Putamen (tissue), 1 donor: ENCODE measurements at places on chromosomes 7 and 10.

- DNase-seq, result no peak
Observed at GRCh38 chr10:32269343-32270100, 77.4 kb downstream of the EPC1 start.

DNA sequence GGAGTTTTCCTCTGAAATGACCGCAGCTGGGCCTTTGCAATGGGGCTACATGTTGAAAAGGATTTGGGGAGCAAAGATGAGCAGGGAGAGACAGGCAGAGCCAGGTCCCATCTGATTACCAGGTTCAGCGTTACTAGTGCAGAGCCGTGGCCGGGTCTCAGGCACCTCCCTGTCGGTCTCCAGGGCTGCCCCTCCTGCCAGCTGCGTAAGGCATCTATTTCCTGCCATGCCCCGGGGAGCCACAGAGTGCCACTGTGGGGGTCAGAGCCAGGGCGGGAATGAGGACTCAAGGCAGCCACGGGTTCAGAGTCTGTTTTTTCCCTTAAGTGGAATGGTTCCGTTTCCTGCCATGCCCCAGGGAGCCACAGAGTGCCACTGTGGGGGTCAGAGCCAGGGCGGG is 382.6 kb upstream of the SHH start:
- no peak for DNase-seq

DNA sequence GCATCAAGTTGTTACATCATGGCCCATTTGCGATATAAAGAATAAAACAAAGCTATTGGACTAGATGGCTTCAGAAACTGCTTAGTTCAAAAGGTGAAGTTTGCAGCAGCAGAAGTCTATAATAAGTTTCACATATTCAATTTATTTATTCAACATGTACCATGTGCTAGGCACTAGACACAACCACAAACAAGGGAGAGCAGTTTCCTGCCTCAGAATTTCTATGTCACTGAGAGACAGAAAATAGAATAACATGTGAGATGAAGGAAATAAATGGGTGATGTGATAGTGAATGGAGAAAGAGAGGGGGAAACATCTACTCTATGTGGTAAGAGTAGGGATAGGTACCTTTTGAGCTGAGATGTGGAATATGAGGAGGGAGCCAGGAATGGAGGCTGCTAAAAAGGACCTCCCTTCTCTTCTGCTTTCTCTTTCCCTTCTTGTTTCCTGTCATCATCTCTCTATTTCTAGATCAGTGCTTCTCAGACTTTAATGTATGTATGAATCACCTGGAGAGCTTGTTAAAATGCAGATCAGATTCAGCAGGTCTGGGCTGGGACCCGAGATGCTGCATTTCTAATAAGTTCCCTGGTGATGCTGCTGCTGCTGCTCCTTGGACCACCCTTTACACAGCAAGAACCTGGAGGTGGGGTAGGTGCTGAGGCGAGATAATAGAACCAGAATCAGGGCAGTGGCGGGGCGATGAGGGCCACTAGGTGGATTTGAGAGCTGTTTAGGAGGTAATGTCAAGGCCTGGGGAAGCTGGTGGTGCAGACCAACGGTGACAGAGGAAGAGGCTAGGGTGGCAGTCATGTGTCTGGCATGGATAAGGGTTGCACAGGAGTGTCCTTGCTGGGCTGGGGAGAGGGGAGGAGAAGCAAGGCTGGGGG is 13.7 kb upstream of the INMT start:
- DNase-seq, result no peak

DNA sequence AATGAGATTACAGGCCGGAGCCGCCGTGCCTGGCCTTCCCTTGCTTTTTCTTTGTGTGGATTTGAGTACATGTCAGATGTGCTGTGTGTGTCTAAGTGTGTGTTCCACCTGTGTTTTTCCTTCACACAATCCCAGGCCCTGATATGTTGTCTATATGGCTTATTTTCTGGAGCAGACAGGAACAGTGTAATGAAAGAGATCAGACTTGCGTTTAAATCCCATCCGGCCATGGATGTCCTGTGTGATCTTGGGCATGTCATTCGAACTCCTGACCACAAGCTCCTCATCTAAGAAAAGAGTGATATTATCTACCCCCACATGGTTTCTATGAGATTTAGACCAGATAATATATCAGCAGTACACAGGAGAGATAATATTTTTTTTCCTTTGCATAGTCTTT is 37.2 kb downstream of the APBB1IP start:
- no peak for DNase-seq

- DNase-seq, result peak; percentile 40
Observed at GRCh38 chr7:106110885-106111654, 1.0 kb downstream of the SYPL1 start.

DNA sequence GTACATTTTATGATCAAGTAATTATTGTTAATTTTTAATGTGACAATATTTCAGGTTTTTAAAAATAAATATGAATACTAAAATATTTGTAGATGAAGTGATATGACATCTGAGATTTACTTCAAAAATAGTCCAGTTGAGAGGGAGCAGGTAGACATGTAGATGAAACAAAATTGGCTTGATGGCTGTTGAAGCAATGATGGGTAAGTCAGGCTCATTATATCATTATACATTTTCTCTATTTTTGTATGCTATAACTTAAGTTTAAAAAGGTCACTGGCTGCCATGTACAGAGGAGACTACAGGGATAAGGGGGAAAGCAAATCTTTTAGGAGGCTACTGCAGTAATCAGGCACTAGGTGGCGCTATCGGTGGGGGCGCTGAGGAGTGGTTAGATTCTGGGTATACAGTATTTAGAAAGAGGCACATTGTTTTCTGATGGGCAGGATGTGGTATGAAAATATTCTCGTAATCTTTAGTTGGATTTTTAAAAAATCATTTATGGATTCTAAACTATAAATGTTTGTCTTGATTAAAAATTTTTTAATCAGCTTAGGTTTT is 189.8 kb upstream of the IMMP2L start:
- peak; percentile 56 for DNase-seq

DNA sequence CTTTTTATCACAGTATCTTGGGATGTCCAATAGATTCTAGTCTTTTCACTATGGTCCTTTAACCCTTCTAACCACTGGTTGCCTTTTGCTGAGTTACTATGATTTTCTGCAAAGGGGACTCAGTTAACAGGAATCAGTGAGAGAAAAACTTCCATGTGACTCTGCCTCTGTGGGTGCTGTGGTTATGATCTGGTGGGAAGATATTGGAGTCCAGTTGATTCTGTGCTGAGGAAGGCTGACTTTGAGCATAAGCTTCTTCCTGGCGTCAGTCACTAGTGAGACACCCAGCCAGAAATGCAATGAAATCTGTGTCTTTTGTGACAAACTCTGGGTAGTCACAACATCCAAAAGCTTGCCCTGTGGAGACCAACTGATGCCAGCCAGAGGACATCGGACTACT is 648.0 kb downstream of the SUGCT start:
- no peak for DNase-seq

- no peak for DNase-seq
Observed at GRCh38 chr7:95993380-95993779, 221.0 kb downstream of the DYNC1I1 start.

DNA sequence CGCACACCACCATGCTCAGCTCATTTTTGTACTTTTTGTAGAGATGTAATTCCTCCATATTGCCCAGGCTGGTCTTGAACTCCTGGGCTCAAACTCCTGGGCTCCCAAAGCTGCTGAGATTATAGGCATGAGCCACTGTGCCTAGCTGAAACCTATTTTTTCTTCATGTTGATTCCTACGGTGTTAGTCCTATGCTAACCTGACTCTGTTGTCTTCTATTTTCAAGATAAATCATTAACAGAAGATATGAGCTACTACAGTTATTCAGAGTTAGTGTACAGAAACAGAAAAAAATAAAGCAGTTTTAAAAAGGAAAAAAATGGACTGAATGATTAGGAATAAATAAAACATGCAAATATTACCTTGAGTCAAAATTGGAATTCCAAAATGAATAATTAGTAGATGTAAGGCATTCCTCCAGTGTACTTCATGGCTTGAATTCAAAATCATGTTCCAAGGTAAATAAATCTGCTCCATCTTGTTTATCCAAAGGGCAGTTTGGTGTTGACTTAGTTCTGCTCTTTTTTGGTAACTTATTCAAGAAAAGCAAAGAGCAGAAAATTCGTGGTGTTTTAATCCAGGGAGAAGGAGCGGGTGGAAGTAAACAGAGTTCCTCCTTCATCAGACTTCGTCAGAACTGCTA is 185.8 kb downstream of the CACNB2 start:
- DNase-seq, result no peak

DNA sequence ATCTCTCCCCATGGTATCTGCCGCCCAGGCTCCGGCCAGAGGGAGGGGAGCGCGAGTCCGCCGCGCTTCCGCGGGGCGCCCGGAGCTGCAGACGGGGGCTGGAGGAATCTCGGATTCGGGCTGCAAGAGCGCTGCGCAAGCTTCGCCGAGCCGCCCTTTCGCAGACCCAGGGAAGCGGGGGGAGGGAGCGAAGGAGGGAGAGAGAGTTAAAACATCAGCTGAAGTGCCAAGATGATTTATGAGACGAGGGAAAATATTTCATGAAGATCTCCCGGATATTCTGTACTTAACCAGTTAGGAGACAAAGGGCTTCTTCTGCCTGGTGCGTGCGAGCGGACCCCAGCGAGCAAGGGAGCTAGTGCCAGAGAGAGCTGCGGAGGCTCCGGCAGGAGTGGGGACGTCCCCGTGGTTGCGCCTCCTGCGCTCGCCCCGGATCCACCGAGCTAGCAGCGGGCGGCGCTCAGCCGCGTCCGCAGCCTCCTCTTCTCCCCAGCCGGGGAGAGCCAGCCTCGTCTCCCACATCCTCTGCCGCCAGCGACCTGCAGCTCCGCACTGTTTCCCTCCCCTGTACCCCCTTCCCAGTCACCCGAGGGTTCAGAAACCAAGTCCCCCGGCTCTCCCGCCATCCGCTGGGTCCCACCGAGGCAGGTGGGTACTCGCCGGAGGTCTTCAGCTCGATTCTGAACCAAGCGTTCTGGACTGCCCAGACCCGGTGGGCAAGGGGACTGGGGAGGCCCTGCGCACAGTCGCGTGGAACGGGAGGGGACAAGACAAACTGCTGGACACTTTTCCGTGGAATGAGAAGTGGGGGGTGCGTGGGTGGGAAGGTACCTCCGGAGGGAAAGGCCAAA is 1.0 kb upstream of the PAX2 start:
- no peak for DNase-seq

GRCh38 chr10:110226543-110226925 is 19.1 kb downstream of the MXI1 start:
- DNase-seq, result peak; percentile 92

DNA sequence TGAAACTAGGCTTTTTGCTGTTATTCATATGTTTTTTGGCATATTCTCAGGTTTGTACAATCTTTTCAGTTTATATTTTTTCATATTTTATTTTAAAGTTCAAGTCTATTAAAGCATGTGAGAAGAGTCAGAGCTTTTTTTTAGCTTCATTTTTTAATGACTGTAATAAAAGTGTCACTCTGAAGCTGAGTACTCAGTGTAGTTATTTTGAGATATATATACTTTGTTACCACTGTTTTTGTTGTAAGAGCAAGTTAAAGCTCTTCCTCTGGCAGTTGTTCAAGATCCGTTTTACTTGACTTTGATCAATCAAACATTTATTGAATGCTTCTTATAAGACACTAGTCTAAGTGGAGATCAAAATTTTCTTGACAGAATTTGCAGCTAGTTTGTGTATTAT is 37.5 kb downstream of the CASD1 start:
- no peak for DNase-seq

GRCh38 chr10:60041489-60042133 is 135.3 kb upstream of the CCDC6 start:
- DNase-seq, result no peak

DNA sequence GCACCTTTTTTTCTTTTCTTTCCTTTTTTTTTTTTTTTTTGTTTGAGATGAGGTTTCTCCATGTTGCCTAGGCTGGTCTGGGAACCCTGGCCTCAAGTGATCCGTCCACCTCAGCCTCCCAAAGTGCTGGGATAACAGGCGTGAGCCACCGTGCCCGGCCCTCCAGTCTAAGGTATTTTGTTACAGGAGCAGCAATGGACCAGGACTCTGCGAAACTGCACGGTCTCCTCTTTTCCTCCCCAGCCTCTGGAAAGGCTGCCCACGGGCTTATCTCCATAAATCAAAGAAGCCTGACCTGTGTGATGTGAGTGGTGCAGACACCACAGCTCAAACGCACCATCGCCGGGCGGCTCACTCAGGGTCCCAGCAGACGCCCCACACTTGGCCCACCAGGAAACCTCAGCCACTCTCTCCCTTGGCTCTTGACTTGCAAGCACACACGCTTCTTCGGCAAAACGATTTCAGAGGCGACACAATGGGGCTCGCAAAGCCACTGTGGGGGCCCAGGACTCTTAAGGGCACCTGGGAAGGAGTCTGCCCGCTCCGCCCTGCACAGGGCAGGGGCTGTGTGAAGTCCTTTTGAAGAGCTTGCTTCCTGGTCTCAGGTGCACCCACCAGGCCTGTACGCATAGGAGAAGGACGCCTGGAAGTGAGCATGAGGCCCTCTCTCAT is 20.6 kb downstream of the WDR86 start:
- DNase-seq, result no peak

- DNase-seq, result no peak
Observed at GRCh38 chr7:71835056-71835455, 577.1 kb downstream of the CALN1 start.

DNA sequence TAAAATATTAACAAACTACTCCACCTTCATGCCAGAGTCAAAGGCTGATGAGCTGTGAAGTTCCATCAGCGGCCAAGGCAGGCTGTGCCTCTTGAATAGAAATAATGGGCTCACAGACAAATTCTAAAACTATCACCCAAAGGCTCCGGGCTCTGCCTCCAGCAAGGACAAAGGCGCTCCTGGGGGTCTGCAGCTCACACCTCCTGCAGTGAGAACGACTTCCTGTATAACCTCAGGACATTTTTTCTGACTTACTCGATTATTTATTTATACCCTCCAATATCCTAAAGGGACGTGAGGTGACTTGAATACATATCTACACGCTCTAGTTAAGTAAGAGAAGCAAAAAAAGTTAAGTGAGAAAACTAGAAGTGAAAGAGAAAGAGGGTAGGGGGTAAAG is 500.7 kb downstream of the CCSER2 start:
- DNase-seq, result no peak

DNA sequence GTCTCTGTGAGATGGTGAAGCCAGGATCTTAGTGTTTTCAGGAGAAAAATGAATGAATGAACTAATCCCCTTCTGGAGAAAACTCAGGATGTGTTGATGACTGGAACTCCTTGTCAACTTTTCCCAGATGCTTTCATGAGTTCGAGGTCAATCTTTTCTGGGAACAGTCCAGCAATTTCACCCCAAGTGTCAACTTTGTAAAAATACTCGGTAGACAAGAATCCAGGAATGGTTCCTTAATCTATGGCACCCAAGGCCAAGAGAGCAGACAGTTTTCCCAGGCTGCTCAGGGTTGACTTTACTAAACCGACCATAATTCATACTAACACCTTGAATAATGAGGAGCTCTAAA is 31.1 kb upstream of the LYZL1 start:
- no peak for DNase-seq

- DNase-seq, result peak; percentile 27
Observed at GRCh38 chr7:727104-727805, at the start of gene PRKAR1B. Gene PRKAR1B, minus strand, starts transcription at chr7:727281. Its CDS starts 15,776 bp downstream, at chr7:711505.
